ENCODE measurements at places on chromosomes 1 and 21. TPM values are rescaled to one million over a fixed set of nuclear protein-coding genes. Genes with fewer than 3 reads are reported as not detected.

SLAMF6 gene
- total RNA-seq = 2.4 TPM

IL20 gene
- total RNA-seq = not detected

TSPAN2 gene
- total RNA-seq = 10.4 TPM

ZNF684 gene
- total RNA-seq = 5.2 TPM

- no peaks in the 10 kb centered on the region for H3K36me3 ChIP-seq
- no peak overlapping the region for H3K27ac ChIP-seq
These were observed 187.2 kb downstream of the PCP4 start for GRCh38 chr21:40054403-40054802.

- no peaks in the 10 kb centered on the region for H3K36me3 ChIP-seq
- no peak for DNase-seq
- H3K27me3 ChIP-seq = no peaks in the 10 kb centered on the region
These were observed 7.5 kb downstream of the DYRK1A start for GRCh38 chr21:37374027-37374426.

- H3K4me3 ChIP-seq = no peak overlapping the region
- H3K4me1 ChIP-seq = peaks cover 10% of the 10 kb centered on the region
- DNase-seq = no peak
- H3K27ac ChIP-seq = no peak overlapping the region
- H3K27me3 ChIP-seq = no peaks in the 10 kb centered on the region
These were observed 475.2 kb upstream of the USP24 start for GRCh38 chr1:55690366-55690765.

DNA sequence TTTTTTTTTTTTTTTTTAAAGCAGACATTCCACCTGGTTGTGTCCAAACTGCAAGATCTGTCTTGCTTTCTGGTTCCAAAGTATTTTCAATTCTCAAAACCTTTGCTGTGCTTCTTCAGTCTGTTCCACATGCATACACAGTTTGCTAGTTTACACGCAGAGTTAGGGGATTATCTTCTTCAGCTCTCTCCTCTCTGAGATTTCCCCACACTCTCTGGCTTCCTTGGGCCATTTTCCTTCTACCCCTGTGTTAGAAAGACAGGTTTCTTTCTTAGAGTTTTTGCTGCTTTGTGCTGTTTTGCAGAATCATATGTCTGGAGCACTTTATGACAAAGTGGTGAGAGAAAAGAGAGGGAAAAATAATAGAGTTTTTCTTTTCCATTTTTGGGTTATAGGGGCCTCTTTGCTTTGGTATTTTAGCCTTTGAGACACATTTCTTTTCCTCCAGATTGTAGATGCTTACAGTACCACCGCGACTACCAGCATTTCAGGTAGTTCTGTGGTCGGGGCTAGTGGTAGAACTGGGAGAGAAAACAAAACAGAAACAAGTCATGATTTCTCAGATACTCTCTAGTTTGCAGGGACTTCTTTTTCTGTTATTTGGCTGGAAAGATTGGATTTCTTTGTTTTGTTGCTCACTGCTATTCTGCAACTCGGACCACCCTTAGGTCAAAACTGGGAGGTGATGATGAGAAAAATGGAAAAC lies 66.3 kb downstream of the RABGAP1L start:
- H3K4me3 ChIP-seq = no peak overlapping the region
- DNase-seq = no peak
- H3K27me3 ChIP-seq = no peaks in the 10 kb centered on the region

DNA sequence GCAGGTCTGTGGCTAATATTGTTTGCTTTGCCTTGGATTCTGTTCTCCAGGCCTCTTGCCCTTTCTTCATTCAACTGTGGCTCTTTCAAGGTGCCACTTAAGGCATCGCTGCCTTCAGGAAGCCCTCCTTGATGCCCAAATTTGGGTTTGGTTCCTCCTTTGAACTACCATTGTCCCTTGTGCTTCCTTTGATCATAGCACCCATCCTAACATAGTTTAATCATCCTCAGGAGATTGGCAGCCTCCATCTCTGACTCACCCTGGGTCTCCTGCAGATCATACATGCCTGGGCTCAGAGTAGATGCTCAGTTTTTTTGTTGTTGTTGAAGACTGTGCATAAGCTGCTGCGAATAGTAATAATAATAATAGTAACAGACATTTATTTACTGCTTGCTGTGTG lies 54.4 kb upstream of the ACOT11 start:
- peaks cover 26% of the 10 kb centered on the region for H3K4me1 ChIP-seq
- H3K27me3 ChIP-seq = no peaks in the 10 kb centered on the region
- H3K36me3 ChIP-seq = no peaks in the 10 kb centered on the region
- no peak overlapping the region for H3K4me3 ChIP-seq

- H3K4me3 ChIP-seq = no peak overlapping the region
- H3K36me3 ChIP-seq = no peaks in the 10 kb centered on the region
- H3K27me3 ChIP-seq = no peaks in the 10 kb centered on the region
These were observed 9.9 kb downstream of the CD160 start for GRCh38 chr1:145729196-145729595.
